ENCODE measurements at places on chromosomes 6 and 20.

DNA sequence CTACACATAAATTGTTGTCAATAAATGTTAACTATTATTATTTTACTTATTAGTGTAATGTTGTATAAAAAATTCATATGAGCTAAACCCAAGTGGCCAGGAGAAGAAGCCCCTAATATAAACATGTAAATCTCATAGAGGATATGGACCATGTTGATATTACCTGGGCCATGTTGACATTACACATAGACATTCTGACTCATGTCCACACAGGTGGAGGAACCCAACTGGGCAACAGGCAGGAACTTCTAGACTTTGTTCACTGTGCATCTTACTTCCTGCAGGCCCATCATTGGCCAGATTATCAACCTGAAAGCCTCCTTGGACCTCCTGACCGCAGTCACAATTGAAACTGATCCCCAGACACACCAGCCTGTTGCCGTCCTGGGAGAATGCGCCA lies 7.2 kb downstream of the BPIFA2 start:
- no peak for DNase-seq

DNA sequence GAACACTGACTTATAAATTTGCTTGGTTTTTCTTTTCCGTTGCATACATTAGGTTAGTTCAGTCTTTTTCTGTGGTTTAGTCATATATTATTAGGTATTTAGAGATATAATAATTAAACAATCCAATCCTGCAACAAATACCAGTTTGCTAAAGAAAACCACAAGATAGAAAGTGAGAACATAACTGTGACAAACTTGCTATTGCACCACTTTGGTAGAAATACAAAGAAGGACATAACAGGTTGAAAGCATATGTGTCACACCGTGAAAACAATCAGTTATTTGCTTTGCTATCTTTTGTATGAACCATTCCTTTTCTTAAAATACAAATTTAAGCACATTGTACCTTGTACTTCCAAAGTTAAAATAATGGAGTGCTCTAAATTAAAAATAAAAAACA lies 42.0 kb upstream of the KCNQ5 start:
- no peak for DNase-seq

GRCh38 chr20:58698741-58699622 lies 6.4 kb downstream of the NPEPL1 start:
- DNase-seq: no peak

DNA sequence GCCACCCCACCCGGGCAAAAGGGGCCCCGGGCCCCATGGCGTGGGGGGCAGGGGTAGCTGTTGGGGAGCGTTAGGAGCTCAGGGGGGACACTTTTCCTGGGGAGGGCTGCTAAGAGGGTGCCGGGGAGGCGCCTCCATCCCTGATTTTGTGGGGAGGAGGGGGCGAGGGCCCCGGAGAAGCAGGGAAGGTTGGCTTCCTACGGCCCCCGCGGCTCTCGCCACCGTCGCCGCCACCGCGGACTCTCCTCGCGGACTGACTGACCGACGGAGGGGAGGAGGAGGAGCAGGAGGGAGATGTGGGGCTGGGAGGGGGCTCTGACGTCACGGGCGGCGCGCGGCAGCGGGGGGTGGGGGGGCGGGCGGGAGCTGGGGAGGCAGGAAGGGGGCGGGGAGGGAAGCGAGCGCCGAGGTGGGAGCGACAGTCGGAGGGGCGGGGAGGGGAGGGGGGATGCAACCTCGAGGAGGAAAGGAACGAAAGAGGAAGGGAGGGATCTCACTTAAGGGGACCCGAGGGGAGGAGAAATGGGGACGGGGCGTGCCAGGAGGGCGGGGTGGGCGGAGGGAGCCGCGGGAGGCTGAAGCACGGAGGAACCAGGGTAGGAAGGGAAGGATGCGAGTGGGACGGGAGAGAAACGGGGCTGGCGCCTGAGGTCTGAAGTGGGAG lies 5.1 kb downstream of the GABBR1 start:
- peak; percentile 59 for DNase-seq

GRCh38 chr6:67190733-67191132 lies 1444.3 kb upstream of the ADGRB3 start:
- no peak for DNase-seq

DNA sequence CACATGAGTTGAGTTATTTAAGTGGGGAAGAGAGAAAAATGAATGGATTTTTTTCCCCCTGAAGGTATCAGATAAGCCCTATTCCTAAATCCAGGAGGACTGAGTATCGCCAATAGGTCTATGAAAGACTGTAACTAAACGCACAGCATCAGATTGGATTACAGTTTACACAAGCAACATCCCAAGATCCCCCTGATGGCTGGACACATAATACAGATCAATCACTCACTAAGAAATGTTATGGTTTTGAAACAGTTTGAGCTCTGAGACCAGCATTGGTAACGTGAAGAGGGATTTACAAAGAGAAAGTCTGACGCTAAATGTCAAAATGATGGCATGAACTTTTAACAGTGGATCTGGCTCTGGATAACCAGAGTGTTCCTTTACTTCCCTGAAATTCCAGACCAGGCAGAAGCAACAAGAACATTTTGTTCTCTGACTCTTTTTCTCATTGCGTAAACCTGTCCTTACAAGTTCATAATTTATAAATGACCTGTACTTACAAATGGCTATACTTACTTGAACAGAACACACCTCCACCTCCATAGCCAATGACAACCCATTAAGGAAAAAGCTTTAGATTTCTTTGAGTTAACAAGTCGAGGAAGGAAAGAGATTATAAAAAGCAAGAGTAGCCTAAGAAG lies 131.8 kb upstream of the BEND3 start:
- DNase-seq: no peak

- no peak for DNase-seq
These were observed 37.7 kb upstream of the RAB22A start for GRCh38 chr20:58271606-58272351.

- DNase-seq: no peak
These were observed 50.5 kb downstream of the BFSP1 start for GRCh38 chr20:17480696-17481095.

- no peak for DNase-seq
These were observed 28.2 kb upstream of the FABP7 start for GRCh38 chr6:122751326-122751725.

DNA sequence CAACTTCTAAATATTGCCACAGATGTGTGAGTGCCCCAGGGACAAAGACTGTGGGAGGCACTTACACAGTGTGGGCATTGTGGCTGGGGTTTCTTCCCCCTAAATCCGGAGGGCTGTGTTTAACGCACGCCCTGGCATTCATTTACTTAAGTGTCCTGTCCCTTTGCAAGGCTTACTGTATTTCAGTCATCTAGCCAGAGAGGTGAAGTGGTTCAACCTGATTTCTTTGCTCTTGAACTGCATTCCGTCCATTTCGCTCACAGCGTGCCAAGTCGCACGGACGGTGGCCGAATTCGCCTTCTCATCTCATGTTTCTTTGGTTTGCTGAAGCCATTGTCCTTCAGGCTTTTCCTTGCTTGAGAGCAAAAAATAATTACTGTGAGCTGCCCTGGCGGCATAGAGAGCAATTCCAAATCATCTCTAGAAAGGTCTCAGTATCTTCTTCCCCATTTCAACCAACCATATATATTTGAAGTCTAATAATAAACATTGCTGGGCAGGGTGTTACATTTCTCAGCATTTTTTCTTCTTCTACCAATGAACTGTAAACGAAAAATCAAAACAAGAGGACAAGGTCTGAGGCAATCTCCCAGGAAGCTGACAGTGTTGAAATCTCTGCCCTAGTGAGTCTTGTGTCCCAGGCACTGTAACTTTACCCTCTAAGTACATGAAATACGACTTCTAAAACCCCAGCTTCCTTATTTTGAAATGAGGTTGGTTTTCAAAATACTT lies 16.9 kb downstream of the SYTL3 start:
- DNase-seq: no peak

- peak; percentile 35 for DNase-seq
These were observed 709 bp downstream of the SCAND1 start for GRCh38 chr20:35953387-35954199.

GRCh38 chr20:47281376-47281775 lies 75.1 kb downstream of the ZMYND8 start:
- DNase-seq: no peak

DNA sequence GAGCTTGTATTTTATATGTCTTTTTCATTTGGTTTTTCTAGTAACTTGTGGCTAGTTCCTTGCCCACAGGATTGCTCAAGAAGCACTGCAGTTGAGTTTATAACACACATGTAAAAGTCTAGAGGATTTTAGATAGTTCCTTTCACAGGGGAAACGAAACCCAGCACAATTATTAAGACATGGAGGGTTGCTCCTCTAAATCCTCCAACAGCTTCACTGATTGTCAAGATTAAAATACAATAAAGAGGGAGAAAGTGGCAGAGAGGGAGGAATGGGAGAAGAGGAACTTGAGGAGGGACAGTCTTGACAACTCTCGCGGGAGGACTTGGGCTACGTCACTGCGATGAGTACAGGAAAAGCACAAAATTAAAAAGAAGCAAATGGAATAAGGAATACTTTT lies 9.7 kb upstream of the TBC1D7 start:
- DNase-seq: no peak

- DNase-seq: no peak
These were observed 212.0 kb upstream of the SGK1 start for GRCh38 chr6:134529921-134530320.

- no peak for DNase-seq
These were observed 57.9 kb downstream of the LY86 start for GRCh38 chr6:6646384-6646783.

DNA sequence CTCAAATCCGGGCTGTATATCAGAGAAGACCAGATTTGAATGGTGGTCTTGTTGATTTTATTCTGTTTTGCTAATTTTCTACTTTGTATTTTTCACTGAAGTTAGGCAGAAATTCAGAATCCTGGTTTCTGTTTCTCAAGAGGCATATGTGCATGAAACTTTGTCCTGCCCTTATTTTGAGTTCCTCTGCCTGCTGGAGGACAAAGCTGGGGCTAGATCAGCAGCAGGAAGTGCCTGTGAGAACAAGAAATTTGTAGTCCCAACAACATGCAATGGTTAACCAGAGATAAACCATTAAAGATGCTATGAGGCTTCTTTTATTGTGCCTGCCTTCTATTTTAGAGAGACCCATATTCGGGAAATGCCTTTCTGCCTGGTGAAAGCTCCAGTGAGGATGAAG lies 37.1 kb downstream of the BEND6 start:
- no peak for DNase-seq

- DNase-seq: no peak
These were observed 12.1 kb downstream of the MICB start for GRCh38 chr6:31510007-31510406.

- DNase-seq: no peak
These were observed 47.7 kb downstream of the STAU1 start for GRCh38 chr20:49140411-49140810.

DNA sequence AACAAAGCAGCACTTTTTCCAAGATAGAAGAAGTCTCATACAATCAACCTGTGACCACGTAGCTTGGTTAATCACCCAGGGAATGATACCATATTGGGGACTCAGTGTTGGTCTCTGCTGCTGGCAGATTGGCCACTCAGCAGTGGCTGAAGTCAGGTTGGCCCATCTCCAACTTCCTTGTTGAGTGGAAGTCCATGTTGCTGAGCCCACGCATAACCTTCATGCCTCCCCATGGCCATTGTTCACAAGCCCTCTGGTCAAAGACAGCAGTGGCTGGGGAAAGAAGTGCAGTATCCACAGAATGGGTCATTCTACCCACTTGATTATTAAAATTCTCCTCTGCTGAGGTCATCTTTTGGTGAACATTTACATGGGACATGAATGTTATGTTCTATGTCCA lies 38.5 kb downstream of the PKIB start:
- DNase-seq: no peak

DNA sequence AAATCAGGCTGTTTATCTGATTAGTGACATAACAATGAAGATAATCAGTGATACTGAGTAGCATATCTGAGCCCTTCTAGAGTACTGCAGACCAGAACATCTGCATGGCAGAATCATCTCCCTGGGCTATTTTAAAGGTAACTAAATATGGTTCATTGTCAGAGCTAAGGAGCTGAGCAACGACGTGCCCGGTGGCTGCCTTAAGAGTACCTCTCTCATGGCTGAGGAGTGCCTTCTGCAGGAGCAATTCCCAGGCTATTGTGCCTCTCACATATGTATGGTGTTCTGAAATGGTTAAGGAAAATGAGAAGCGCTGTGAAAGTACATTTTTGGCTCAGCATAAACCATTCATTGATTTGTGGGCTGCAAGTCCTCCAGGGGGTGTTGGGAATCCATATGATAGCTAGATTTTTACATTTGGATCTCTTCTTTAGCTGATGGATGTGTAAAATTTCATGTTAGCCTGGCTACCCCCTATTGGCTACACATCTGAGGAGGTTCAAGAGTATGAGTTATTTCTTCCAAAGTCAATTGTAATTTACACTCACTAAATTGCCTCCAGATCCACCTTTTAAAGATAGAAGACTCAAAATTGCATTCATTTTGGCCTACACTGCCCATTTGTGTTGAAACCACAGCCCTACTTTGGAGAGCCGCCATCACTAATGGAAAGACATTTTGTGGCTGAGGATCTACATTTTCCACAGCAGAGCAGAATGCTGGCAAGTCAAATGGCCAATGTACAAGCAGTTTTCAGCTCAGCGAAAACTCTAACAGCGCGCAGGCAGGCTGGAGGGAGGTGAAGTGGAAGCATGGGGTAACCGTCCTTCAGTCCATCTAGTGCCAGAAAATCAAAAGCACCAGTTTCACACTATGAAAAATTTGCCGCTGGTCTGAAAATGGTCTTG lies 198.0 kb downstream of the SIM1 start:
- DNase-seq: no peak

- DNase-seq: no peak
These were observed 25.8 kb downstream of the B4GALT5 start for GRCh38 chr20:49687595-49688567.

- DNase-seq: no peak
These were observed 123.4 kb downstream of the HTR1B start for GRCh38 chr6:77339926-77340325.

- no peak for DNase-seq
These were observed 7.7 kb downstream of the ADGRF1 start for GRCh38 chr6:47034421-47034820.

GRCh38 chr20:25198663-25199383 lies 3.3 kb downstream of the ENTPD6 start:
- no peak for DNase-seq

GRCh38 chr6:49519660-49520059 lies 19.9 kb downstream of the GLYATL3 start:
- no peak for DNase-seq

DNA sequence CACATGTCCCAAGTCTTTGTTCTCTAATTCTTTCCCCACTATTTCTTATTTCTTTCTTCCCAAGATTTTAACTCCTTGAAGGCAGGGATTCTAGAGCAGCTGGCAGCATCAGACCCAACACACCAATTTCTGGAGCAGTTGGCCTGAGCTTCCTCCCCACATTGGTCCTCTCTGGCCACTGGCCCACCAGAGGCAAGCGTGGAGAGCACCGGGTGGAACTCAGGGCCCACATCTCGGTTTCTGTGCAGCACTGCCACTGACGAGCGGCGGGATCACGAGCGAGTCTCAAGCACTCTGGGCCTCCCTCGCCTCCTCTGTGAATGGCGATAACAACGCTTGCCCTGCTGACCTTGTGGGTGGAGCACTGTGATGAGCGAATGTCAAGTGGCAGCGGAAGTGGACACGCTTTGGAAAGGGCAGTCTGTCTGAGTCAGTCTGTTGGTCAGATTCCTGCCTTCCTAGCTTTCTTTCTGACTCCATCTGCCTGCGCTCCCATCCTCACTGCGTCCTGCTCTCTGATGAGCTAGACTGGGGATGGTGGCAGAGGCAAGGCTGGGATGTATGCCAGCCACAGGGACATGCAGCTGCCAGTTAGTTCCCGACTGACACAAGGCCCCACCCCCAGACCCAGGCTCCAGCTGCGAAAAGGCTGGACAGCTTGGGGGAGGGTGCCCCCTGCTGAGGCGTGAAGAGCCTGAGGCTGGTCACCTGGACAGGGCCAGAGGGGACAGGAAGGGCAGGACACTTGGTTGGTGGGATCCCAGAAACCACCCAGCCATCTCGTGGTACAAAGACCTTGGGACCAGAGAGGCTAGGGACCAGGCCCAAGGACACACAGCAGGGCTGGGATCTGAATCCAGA lies 4.5 kb upstream of the SPDEF start:
- DNase-seq: no peak
